ENCODE measurements at places on chromosomes 16 and 17.

DNA sequence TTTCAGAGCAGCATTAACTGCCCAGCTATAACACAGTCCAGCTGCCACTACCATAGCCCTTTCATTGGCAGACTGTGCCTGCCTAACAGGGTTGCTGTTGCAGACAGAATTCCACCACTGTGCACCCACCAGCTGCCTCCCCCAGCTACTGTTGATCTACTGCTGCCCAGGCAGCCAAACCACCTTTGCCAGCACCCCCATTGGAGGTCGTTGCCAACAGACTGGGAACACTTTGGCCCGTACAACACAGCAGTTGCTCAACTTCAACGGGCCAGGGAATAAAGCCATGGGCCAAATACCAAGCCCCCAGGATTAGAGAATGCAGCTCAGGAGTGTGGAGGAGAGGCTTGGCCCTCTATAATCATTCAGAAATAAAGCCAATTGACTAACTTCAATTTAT lies 473.6 kb downstream of the CDH11 start:
- DNase-seq: no peak

GRCh38 chr17:51860954-51861561 lies 297.5 kb downstream of the CA10 start:
- no peak for DNase-seq

DNA sequence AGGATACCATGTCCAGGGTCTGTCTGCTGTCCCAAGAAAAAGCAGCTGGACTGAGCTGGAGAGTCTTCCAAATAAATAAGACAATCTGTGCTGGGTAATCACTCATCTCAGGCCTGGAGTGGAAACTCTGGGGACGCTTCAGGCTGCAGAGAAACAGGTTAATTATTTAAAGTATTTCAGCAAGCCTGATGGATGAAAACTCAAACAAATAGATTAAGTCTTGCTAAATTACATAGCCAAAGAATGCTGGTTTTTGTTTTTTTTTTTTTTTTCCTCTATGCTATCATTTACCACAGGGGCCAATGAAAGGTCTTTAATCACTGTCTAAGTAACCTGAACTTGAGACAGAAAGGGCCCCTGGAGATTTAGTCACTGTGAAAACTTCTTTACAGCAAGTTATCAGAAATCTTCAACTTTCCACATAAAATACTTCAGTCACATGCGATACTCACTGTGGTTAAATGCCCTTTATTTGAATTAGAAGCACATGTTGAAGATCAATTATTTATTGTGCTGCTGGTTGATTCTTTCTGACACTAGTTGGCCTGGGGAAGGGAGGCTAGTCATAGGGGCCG lies 31.0 kb upstream of the KCNJ2 start:
- no peak for DNase-seq

- DNase-seq: peak; percentile 95
Observed at GRCh38 chr17:3668279-3669084, at the start of the genes EMC6 and TAX1BP3. Gene EMC6, plus strand, starts transcription at chr17:3668812. Its CDS starts 335 bp downstream, at chr17:3669147. Gene TAX1BP3, minus strand, starts transcription at chr17:3668578. Its CDS starts 52 bp downstream, at chr17:3668526.

GRCh38 chr17:75003070-75003956 lies 9.2 kb upstream of the MRPL58 start:
- DNase-seq: no peak

GRCh38 chr17:57696050-57696449 lies 49.0 kb downstream of the CCDC182 start:
- DNase-seq: no peak
